ENCODE measurements at places on chromosomes 2 and 18. TPM values are rescaled to one million over a fixed set of nuclear protein-coding genes. Genes with fewer than 3 reads are reported as not detected.

Gene UCN
- 4.0 TPM for total RNA-seq

Gene ARL4C
- 13.4 TPM for total RNA-seq

Gene APLF
- total RNA-seq: 5.8 TPM

Gene POTEJ
- not detected for total RNA-seq

Gene UGT1A8
- not detected for total RNA-seq

Gene KCNG2
- 0.50 TPM for total RNA-seq

Gene HOXD4
- total RNA-seq: 0.97 TPM

Gene HOXD9
- 0.86 TPM for total RNA-seq

Gene MXD1
- 33.8 TPM for total RNA-seq

Gene EMILIN2
- total RNA-seq: 51.5 TPM

Gene HOXD13
- not detected for total RNA-seq

Gene TMEM247
- not detected for total RNA-seq
